ENCODE measurements at places on chromosomes 16 and 17.
A peak's percentile ranks its signal among the peaks of the same experiment; 100 is the strongest.

- DNase-seq = no peak
These were observed 85.4 kb upstream of the CLEC18A start for GRCh38 chr16:69865701-69866100.

GRCh38 chr17:9646546-9646885, 1.2 kb downstream of the USP43 start:
- DNase-seq = no peak

- DNase-seq = peak; percentile 28
These were observed 704.3 kb downstream of the MAF start for GRCh38 chr16:78896280-78896679.

- DNase-seq = no peak
These were observed 1.5 kb upstream of the SYT17 start for GRCh38 chr16:19166500-19166899.

GRCh38 chr17:31068291-31068690, 26.5 kb upstream of the NF1 start:
- DNase-seq = peak; percentile 54

DNA sequence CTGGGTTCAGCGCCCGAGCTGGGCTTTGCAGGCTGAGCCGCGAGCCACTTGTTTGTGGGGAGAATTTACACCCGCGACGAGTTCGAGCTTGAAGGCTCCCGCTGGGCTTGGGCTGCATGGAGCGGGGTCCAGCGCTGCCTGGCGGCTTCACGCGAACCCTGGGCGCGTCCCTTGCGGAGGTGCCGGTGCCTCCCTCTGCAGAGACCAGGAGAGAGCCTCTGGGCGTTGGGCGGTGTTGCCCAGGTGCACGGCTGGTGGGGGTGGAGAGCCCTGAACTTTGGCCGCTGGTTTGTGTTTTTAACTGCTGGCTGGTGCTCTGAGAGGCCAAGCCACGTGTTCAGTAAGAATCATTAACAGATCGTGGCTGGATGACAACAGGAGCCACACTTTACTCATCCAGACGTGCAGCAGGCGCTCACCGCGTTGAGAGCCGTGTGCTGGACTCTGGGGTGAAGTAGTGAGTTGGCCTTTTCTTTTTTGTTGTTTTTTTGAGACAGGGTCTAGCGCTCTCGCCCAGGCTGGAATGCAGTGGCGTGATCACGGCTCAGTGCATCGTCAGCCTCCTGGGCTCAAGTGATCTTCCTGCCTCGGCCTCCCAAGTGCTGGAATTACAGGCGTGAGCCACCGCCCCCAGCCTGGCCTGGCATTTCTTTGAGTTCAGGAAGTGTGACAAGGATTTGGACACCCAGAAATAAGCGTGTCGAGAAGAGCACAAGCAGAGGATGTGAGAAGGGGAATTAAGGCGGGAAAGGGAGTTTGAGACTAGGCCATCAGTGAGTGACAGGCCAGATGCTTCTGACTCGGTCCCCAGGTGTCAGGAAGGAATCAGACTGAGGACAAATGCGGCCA, 827 bp downstream of the CDK10 start:
- no peak for DNase-seq

DNA sequence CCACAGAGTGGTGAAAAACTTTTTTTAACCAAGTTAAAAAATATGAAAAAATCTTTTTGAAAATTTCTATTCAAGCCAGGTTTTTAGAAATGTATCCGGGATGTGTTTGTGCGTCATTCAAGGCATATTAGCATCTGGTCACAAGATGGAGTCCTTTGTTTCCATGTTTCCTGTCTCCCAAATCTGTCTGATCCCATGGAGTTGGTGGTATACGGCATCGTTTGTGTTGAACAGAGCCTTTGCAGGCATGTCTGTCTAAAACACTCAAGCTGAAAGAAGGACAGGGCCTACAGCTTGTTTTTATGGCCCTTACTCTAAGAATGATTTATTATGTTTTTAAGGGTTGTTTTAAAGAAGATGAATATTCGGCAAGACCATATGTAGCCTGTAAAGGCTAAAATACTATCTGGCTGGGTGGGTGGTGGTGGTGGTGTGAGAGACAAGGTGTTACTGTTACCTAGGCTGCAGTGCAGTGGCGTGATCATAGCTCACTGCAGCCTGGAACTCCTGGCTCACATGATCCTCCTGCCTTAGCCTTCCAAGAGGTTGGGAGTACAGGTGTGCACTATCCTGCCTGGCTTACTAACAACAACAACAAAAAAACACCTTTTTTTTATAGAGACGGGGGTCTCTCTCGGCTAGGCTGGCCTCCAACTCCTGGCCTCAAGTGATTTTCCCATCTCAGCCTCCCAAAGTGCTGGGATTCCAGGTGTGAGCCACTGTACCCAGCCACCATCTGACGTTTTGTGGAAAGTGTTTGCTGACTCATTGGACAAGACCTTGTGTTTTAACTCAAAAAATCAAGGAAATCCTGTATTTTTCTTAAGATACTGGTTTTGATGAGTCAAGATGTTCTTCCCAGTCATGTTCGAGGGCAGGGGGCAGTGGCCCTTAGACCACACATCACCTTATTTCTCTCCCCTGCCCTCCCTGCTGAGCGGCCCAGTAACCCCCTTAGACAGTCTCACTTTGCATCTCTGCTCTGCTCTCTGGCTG, 52.2 kb downstream of the NDE1 start:
- DNase-seq = no peak

DNA sequence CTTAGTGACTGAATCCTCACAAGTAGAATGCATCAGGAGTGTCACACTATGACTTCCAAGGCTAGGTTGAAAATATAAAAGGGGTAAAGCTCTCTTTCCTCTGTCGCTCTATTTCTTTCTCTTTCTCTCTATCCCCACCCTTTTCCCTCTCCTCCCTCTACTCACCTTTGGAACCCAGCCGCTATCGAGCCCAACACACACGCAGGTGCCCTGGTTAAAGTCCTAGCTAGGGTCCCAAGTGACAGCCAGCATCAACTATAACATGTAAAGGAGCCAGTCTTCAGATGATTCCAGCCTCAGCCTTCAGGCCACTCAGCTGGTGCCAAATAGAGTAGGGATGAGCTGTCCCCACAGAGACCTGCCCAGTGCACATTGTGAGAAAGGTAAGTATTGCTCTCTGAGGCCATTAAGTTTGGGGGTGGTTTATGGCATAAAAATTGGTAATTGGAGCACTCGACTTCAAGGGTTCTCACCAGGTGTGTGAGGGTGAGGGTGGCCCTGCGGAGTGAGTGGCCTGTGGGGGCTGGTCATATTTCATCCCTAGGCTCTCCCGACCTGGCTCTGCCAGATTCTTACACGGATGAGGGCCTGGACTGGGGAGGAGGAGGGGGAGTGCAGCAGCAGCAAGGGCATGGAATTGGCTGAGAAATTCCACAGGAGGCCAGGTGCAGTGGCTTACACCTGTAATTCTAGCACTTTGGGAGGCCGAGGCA, 14.9 kb upstream of the C16orf54 start:
- DNase-seq = no peak

- DNase-seq = no peak
These were observed 1.2 kb upstream of the STARD3 start for GRCh38 chr17:39635614-39636176.

DNA sequence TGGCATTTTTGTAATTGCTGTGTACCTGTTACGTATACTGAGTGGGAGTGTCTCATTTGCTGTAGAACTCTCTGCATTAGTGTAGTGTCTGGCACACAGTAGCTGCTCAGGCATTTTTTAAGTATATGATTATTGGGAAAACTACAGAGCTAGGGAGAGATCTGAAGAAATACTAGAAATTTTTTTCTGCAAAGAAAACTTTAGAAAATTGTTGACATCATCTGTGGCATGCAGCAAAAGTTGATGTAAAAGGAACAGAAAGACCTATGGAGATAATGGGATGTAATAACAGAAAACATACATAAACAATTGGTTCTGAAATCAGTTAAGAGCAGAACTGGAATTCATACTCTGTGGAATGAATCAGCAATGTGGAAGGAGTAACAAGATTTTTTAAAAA, 11.6 kb downstream of the CLTC start:
- no peak for DNase-seq

- no peak for DNase-seq
These were observed 1.2 kb upstream of the SLC13A5 start for GRCh38 chr17:6714315-6714874.

DNA sequence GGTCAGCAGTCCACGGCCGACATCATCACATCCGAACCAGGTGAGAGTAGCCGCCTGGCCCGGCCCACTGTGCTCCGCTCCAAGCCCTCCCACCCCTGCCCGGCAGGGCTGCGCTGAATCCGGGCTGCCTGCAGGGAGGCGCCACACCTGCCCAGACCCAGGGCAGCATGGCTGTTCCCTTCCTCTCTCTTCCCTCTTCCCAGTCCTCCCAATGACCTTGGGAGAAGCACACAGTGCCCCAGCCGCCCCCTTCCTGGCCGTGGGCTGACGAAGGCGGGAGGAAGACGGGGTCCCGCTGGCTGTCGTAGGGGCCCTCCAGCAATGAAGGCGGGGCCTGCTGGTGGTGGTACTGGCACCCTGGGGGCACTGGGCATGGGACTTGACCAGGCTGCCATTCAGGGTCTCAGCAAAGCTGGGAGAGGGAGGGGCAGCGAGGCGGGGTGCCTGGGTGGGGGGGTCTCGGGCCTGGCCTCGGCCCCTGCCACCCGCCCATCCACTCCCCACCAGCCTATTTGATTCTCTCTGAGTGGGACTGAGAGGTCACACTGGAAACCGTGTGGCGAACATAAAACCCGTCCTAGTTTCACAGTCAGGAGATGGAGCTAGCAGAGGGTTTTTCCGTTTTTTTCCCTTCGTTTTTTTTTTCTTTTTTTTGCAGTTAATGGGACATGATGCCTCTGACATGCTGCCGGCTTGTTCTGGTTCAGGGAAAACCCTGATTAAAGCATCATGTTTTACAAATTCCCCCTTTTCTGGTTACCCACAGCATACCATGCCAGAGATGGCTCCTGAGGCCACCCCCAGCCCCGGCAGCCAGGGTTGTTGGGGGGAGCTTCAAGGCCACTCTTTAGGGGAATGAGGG, 50.6 kb downstream of the BAHCC1 start:
- no peak for DNase-seq

GRCh38 chr17:28554565-28554964, 2.1 kb upstream of the UNC119 start:
- DNase-seq = no peak

- no peak for DNase-seq
These were observed 266.2 kb downstream of the CEP112 start for GRCh38 chr17:65925606-65926307.

GRCh38 chr16:30882429-30883310, 11.2 kb downstream of the BCL7C start:
- no peak for DNase-seq

GRCh38 chr16:48907906-48908634, 298.1 kb upstream of the N4BP1 start:
- DNase-seq = no peak

- DNase-seq = no peak
These were observed 17.4 kb downstream of the ZNF423 start for GRCh38 chr16:49838441-49839016.

GRCh38 chr16:88813269-88814143, 1.8 kb upstream of the APRT start:
- DNase-seq = no peak

- DNase-seq = no peak
These were observed 12.8 kb downstream of the PIMREG start for GRCh38 chr17:6456914-6457687.

- no peak for DNase-seq
These were observed 51.8 kb downstream of the SKAP1 start for GRCh38 chr17:48378238-48378637.

GRCh38 chr16:52469091-52469490, 77.9 kb downstream of the TOX3 start:
- DNase-seq = no peak

GRCh38 chr17:16352667-16353316, 477 bp downstream of the CENPV start:
- peak; percentile 6 for DNase-seq

DNA sequence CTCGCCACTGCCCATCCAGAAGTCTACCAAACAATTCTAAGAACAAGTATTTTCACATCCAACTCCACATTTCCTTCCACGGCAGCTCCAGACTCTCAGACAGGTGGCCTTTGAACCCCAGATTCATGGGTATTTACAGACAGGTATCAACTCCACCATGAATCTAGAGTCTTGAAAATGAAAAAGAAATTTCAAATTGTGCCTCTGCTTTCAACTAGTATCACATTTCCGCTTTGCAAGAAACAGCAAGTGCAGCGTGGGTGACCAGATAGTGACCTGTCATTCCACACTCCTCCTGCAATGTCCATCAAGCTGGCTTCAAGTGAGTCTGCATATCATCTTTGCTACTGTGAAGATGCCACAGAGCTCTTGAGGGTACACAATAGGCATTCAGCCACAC, 232.4 kb upstream of the RPL38 start:
- DNase-seq = no peak

GRCh38 chr17:63335831-63336230, 110.3 kb downstream of the CYB561 start:
- DNase-seq = no peak

- DNase-seq = no peak
These were observed 15.8 kb downstream of the TRAP1 start for GRCh38 chr16:3701531-3701930.

DNA sequence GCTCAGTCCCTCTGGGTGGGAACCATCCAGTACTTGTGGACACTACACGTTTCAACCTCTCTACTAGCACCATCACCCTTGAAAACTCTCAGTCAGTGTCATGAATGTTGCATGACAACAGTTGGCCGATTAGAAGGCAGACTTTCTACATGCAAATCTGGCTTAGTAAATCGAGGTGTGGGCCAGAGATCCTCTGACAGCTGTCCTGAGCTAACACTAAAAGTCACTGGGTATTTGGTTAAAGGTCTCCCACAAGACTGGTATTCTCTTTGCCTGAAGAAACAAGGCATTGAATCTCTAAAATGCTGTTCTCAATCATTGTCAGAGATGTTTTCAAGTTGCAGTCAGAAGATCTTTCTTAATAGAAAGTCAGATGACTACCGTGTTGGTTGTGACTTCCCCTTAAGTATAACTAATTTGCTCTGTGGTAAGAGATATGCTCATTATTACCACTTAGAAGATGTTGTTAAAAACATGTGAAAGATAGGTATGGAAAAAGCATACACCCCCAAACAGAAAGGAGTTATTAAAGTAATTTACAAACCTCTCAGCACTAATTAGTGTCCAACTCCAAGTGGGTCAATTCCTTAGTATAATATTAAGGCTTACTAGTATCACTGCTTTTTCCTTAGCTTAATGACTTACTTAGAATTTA, 62.3 kb downstream of the WNT3 start:
- DNase-seq = no peak

GRCh38 chr16:59634004-59634579, 900.0 kb upstream of the GOT2 start:
- no peak for DNase-seq

DNA sequence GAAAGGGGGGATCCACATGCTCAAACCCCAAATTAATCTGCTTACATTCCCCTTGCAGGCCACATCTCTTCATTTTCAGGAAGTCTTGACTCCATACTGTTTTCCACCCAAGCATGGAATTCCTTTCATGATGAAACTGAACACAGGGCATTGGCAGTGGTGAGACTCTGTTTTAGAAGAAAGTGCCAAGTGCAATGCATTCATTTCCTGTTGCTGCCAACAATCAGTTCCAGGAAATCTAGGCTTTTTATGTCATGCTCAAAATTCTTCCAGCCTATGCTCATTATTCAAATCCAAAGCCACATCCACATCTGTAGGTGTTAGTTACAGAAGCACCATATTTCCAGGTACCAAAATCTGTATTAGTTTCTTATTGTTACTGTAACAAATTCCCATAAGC, 4.1 kb downstream of the CCL2 start:
- no peak for DNase-seq
